B cell (primary cell): ENCODE measurements at places on chromosomes 4 and X. TPM values are rescaled to one million over a fixed set of nuclear protein-coding genes. Genes with fewer than 3 reads are reported as not detected.
A peak's percentile ranks its signal among the peaks of the same experiment; 100 is the strongest.

DNA sequence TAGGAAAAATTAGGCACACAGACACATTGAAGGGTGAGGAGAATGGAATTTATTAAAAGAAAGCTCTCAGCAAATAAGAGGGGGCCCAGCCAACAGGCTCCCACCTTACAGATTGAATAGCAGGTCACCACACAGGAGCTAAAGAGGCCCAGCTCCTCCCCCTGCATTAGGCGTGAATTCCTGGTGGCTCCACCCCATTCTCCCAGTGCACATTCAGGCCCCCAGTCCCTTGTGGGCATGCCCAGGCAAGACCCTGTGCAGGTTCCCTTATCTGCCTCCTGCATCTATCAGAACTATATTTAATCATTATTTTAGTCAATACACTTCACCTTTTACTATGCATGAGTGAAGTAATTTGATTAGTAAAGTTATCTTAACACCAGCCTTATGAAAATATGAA, 856.3 kb upstream of the NDST4 start:
- no peak for DNase-seq

- no peak for DNase-seq
These were observed 205.5 kb upstream of the SLIT2 start for GRCh38 chr4:20046179-20046578.

GRCh38 chr4:14383652-14384051, 618.6 kb upstream of the CPEB2 start:
- peak; percentile 8 for DNase-seq

DNA sequence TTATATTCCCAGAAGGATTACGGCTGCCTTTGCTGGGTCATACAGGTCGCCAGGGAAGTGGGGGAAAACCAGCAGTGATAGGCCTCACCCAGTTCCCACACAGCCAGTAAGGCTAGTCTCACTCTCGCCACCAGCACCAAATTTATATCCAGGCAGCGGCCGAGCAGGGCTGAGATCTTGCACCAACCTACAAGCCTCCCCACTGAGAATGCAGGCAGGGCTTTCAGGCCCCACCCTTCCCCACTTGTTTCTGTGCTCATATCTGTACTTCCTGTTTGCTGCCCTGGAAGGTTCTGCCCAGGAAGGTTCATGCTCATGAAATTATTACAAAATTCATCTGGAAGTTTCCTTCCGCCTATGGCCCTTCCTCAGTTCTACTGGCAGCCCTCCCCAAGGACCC, 179.7 kb downstream of the STIM2 start:
- DNase-seq, result no peak

- DNase-seq, result peak; percentile 54
These were observed 48.8 kb downstream of the CLDN34 start for GRCh38 chrX:10015723-10016518.

DNA sequence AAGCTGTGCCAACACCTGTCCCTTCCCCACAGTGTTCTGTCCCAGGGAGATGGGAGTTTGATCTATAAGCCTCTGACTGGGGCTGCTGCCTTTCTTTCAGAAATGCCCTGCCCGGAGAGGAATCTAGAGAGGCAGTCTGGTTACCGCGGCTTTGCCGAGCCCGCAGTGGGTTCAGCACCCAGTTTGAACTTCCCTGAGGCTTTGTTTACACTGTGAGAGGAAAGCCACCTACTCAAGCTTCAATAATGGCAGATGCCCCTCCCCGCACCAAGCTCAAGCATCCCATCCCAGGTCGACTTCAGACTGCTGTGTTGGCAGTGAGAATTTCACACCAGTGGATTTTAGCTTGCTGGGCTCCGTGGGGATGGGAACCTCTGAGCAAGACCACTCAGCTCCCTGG, 33.3 kb upstream of the ARSJ start:
- DNase-seq, result no peak

- DNase-seq, result no peak
These were observed 42.3 kb downstream of the NSG1 start for GRCh38 chr4:4428966-4429875.

DNA sequence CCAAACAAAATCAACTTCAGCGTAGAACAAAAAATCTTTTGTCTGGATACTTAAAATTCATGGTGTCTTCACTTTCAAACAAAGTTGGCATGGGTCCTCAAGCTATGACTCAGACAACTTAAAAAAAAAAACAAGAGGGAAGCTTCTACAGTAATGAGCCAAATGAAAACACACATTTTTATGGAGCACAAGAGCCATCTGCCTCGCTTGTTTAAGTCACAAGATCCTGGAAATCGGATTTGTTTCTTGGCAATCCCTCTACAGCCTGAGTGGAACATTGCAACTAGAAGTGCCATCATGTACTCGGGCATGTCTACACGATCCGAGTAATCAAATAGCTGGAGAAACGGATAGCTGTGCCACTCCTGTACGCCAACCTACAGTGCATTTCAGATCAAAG, 22.6 kb downstream of the LAMP2 start:
- no peak for DNase-seq

DNA sequence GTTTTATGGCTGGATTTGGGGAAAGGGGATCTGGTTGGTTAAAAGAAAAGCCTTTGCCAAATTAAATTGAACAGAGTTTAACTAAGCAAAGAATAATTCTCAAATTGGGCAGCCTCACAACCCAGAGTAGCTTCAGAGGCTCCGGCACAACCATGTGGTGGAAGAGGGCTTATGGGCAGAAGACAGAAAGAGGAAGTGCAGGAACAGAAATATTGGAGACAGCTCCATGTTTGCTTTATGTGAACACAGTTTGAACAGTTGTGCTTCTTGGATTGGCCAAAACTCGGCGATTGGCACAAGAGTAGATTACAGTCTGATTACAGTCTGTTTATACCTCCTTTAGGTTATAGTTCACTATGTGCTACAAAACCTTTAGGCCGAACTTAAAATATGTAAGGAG, 562.7 kb downstream of the TRIML1 start:
- no peak for DNase-seq

GRCh38 chrX:118545510-118545909, 49.9 kb downstream of the DOCK11 start:
- DNase-seq, result no peak

DNA sequence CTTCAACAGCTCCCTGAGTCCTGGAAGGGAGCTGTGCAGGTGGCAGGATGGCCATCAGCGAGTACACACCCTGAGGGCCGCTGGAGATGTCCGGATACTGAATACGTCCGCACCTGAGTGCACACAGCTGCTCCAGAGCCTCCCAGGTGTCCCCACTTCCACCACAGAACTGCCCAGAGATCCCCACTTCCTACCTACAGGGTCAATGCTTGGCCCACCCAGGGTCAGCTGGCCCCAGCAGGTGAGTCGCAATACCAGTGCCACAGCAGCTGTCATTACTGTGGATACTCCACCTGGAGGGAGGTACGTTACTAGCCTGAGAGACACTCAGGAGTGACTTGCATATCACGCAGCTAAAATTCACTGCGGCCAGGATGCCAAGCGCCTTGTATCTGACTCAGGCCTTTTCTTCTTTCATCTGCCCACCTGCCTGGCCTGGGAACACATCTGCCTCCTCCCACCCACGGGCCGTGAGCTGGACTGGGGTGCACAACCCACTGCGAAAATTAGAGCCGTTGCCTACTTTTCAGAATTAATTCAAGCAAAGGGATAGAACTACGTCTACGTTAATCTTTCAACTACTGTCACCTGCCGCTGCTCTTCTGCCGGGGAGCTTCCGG, 9.4 kb downstream of the C4orf50 start:
- no peak for DNase-seq

GRCh38 chr4:6230827-6231662, 30.7 kb upstream of the JAKMIP1 start:
- DNase-seq, result no peak

GRCh38 chrX:1679238-1679637, 64.4 kb downstream of the ASMT start:
- peak; percentile 31 for DNase-seq

- peak; percentile 85 for DNase-seq
These were observed 35.3 kb downstream of the NBDY start for GRCh38 chrX:56764153-56764974.

DNA sequence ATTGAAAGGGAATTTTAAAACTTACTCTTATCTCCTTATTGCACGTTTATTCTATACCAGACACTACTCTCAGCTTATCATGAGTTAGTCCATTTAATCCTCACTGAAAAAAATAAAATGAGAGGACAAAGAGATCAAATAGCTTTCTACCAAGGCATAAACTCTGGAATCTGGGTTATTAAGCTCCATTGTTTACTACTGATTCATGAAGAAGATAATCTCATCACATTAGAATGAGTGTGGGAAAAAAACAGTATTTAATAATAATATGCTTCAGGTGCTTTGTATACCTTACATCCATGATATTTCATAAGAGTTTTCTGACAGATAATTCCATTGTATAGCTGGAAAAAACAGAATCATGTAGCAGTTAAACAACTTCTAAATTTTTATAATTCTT, 1092.6 kb downstream of the TECRL start:
- DNase-seq, result no peak

GRCh38 chr4:72118017-72118416, 86.2 kb downstream of the NPFFR2 start:
- no peak for DNase-seq

GRCh38 chr4:76011700-76012387, 4.5 kb upstream of the CXCL9 start:
- DNase-seq, result no peak

GRCh38 chr4:7692451-7693236, 247.0 kb downstream of the AFAP1 start:
- DNase-seq, result no peak

DNA sequence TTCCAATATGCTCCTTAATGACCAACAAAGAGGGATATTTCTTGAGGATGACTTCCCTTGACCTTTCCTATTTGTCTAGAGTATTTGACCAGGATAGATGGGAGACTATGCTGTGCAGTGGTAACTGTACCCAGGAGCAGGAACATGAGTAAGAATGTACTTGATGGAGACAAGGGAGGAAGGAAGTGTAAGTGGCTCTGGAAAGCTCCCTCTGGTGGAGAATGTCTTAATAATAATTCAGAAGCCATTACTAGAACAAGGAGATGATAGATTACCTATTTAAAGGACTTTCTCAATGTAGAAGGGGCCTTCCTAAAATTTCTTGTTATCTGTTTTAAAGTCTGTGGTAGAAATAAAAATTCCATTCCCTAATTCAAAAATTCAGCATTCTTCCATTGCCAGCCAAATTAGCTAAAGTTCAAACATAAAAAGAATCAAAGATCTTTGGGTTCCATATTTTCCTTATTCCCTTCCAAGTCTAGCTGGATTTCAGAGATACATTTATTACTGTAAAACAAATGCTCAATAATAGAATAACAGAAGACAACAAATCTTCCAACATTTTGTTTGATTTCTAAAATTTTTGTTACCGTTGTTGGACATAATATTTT, 83.8 kb downstream of the GRID2 start:
- peak; percentile 22 for DNase-seq

DNA sequence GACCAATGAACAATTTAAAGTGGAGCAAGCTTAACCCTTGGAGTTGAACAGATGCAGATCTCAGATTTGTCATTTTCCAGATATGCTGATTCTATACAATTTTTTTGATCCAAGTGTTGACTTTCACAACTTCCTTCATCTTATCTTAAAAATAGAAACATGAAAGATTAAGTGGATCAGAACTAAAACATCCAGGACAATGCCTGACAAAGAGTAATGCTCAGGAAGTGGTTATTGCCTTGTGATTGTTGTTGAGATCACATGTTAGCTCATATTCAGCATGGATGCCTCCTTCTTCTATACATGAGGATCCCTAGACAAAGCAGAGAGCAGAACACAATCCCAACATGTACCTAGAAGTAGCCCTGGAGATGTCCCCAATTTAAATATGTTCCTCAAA, 160.9 kb downstream of the PPARGC1A start:
- no peak for DNase-seq

DNA sequence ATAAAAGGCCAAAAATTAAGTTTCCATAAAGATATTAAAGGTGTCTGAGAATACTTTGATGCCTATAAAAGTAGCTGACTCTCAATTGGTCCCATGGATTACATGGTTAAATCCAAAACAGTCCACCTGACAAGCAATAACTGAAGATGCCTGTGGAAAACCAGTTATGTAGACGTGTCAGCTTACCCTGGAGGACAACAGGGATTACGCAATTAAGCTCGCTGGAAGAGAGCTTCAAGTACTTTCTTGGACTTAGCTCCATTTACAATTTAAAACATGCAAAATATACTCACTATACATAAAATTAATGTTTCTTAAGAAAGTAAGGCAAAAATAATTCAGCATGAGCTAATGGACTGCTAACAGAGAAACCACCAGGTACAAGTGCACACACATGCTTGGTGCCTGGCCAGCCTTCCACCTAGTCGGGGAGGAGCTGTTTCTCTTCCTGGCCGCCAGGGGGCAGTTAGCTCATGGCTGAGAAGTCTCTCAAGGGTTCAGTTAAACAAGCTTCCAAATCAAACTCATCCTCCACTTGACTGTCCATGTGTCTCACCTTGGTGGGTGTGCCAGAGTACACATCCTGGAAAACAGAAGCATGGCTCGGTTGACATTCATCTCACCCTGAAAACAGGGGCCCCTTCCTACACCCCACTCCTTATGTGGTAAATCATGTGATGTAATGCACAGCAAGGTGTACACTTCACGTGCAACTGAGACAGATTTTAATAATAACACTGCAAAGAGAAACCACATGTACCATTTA, 9.2 kb upstream of the FAM53A start:
- DNase-seq, result peak; percentile 87

DNA sequence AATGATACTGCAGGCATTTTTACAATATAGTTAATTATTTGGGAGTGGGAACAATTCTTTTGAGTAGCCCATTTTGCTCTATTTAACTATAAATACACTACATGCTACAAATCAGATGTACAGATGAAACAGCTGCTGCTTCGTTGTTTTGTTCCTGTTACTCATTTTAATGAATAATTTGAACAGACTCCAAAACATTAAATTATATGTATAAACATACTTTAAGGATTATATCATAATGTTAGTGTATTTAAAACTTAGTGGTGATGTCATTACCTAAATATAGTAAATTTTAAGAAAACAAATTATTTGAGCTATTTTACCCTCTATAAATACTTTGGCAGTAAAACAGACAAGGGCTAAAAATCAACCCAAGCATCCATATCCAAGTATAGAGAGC, 60.7 kb downstream of the GAB1 start:
- DNase-seq, result no peak

RRH gene
- 0.12 and 0.28 TPM in 2 replicates for polyA plus RNA-seq

WNK3 gene
- polyA plus RNA-seq, result 0.07 and 0.12 TPM in 2 replicates

UCP1 gene
- not detected in 2 replicates for polyA plus RNA-seq

CSAG1 gene
- polyA plus RNA-seq, result not detected in 2 replicates

ZNF711 gene
- 6.1 and 7.4 TPM in 2 replicates for polyA plus RNA-seq

IL3RA gene
- polyA plus RNA-seq, result 4.3 and 31.6 TPM in 2 replicates

EXOC1L gene
- not detected in 2 replicates for polyA plus RNA-seq
